ENCODE measurements at places on chromosomes 6 and 20.

GRCh38 chr20:38303908-38304379 is at the start of gene BPI:
BPI (plus strand) TSS chr20:38304156; CDS start chr20:38304224, 68 bp downstream.
- no peak for DNase-seq

DNA sequence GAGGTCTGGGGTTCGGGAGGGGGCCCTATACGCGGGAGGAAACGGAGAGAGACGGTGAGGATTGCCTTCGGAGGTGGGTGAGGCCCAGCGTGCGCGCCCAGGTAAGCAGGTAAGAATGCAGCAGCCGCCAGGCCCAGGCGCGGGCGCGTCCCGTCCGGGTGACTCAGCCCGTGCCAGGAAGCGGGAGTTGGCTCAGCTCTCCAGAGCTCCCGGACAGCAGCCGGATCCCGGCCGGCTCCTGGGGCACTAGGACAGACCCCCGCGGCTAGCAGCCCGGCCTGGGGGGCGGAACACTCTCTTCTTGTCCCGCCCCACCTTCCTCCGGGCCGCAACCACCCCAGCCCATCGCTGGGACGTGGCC is 1.5 kb upstream of the MDFI start:
- DNase-seq, result no peak

DNA sequence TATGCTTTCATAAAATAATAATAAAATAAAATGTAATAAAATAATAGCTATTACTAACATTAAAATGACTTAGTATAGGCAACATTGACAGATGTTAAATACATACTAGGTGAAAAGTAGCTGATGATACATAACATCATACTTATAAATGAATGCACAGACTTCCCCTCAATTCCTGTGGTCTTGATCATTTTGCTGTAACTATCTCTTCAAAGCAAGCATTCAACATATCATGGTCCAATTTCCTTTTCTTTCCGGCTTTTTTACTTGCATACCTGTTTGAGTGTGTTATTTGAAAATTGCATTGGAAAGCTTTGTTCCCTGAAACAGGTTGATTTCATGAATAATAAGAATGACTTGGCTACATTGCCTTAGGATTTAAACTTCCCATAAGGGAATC is 309.3 kb downstream of the HDGFL1 start:
- DNase-seq, result no peak

DNA sequence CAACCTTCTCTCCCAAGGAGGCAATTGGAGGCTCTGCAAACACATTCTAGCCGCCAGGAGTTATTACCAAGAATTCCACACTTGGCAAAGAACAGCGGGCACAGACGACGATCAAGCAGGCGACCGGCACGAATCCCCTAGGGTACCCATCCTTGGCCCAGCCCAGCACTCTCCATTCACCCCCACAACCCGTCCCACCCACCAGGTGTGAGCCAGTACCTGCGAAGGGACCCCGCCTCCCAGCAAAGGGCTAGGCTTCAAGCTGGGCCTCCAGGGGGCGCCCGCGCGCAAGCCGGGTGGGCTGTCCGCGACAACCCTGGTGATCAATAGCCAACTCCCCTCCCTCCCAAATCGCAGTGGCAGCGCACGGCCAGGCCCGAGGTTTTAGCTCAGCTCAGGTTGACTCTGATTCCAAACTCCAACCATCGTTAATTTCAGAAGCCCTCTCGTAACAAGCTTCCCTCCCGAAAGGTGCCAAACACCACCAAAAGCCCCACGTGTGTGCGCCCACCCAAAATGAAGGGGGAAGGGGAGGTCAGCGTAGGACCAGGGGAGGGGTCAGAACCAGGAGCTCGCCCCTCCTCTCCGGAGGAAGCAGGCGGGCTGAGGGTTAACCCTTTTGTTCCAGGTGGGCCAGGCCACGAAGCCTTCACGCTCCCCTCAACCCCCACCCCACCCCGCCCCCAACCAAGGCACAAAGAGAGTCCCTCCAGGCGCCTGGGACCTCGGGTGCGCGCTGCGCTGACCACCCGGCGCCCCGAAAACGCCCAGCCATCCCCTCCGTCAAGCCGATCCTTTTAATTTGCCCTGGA is 2.1 kb downstream of the SALL4 start:
- peak; percentile 10 for DNase-seq

DNA sequence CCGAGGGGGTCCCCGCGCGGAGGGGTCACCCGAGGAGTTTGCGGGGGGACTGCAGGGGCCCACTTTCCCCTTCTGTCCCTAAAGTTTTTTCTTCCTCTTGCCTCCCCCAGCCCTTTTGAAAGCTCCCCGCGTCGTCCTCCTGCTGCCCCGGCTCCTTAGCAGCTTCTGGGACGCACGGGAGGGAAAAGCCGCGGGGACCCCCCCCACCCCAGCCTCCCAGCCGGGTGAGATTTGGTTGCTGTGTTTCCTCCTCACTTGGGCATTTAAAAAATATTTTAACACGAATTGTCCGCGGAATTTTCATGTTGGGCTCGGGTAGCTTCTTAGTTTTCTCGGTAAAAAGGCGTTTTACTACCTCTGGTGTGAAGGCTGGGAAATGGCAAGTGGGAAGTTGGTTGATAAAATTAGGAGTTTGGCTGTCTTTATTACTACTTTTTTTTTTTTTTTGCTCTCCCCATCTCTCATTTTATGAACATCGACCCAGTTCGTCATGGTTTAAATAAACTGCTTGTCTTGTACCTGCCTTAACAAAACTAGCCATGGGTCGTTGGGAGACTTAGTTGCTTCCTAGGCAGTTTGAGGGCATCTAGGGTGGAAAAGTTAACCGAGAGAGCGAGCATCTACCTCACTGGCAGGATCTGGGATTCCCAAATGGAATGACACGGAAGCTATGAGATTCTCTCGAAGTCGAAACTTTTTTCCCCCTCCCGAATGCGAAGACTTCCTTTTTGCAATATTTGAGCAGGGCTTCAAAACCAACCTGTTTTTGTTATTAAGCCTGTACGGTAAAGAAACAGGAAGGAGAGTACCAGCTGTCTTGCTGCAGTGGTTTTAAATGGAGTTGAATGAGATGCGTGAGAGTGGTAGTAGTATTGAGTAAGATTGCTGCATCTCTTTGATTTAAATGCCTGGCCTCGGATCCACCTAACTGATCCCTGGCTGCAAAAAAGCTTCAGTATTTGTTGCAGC is 868 bp downstream of the NCOA3 start:
- peak; percentile 58 for DNase-seq

- no peak for DNase-seq
Measured at GRCh38 chr6:29553268-29554057, 6.1 kb downstream of the UBD start.

DNA sequence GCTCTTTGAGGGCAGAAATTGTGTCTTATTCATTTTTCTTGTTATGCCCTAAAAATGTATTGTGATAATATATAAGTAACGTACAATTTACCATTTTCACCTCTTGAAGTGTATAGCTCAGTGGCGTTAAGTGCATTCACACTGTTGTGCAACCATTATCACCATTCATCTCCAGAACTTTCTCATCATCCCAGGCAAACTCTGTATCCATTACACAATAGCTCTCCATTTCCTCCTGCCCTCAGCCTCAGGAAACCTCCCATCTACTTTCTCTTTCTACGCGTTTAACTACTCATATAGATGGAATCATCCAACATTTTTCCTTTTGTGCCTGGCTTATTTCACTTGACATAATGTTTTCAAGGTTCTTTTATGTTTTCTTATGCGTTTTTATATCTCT is 184.6 kb downstream of the ESR1 start:
- DNase-seq, result no peak

GRCh38 chr20:316316-317068 is 8.9 kb upstream of the SOX12 start:
- no peak for DNase-seq

GRCh38 chr6:170163405-170164170 is 127.3 kb downstream of the DLL1 start:
- DNase-seq, result no peak

- no peak for DNase-seq
Measured at GRCh38 chr20:24836661-24837299, 112.3 kb upstream of the CST7 start.

DNA sequence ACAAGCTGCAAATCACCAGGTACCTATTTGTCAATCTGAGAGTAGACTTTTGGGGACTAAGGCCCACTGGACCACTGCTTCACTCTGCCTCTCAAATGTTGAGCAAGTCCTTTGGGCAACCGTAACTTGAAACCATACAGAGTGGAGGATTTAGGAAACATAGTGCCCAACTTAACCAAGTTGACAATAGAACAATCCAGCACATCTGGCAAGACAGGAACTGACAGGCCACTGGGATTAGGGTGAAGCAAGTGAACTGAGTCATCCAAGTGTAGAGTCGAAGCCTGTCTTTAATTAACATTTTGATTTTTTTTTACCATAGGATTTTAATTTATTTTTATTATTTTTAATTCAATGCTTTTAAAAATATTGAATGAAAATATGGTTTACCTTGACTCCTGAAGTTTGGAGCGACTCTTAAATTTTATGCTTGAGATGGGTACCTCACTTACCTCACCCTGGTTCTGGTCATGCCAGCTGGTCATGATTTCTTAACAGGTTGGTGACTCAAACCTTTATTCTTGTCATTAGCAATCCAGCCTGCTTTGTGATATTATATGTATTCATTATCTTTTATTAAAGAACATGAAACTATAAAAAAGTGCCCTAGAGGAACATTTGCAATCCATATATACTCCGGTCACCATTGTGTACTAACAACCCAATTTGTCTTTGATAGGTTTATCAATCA is 312.1 kb upstream of the DEFB112 start:
- no peak for DNase-seq

- no peak for DNase-seq
Measured at GRCh38 chr20:44450903-44451450, 24.7 kb upstream of the TTPAL start.

- no peak for DNase-seq
Measured at GRCh38 chr6:42407379-42407778, 44.3 kb downstream of the TRERF1 start.

DNA sequence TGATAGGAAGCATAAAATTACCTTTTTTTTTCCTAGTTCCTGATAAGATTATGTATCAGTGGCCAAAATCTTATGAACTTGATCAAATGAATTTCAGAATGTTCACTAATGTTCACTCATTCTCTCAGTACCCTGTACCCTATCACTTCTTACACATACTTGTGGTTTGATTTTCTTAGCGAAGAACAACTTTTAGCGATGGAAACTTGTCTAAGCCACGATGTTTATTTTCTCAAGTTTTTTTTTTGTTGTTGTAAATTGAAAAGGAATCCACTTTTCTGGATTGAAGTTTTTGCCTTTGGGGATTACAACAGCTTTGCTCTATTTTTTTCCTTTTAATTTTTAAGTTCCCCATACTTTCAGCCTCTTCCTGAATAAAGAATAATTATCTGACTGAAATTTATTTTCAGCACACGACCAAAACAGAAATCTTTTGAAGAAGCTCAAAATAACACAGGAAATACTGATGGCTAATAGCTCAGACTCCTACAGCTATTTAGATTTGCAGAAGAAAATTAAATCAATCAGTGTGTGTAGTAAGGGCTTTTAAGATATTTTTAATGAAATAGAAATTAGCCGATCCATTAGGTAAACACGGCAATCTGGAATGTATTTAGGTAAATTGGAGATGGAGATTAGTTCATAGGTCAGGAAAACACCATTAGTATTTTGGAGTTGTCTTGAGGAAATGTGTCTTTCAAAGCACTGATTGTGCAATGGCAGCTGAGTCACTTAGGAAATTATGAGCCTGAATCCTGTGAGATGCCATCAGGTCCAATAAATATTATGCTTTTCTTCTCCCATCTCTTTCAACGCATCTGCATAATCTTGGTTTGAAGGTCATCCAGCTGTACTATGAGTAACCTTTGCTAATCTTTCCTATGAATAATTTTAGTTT is 217.5 kb downstream of the GJA1 start:
- no peak for DNase-seq

GRCh38 chr20:59598625-59599310 is 5.6 kb upstream of the PHACTR3 start:
- DNase-seq, result no peak

DNA sequence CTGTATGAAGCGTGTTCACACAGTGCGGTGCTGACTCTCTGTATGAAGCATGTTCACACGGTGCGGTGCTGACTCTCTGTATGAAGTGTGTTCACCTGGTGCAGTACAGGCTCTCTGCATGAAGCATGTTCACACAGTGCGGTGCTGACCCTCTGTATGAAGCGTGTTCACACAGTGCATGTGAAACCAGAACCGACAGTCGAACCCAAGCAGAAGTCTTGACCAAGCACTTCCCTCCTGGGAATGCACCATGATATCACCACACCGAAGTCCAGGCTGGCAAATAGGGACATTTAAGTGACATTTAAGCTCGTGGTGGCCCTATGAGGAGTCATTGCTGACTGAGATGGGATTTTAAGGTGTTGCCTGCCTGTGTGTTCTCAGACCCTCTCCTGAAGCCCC is 11.3 kb upstream of the SERPINB1 start:
- no peak for DNase-seq

GRCh38 chr6:127291495-127291894 is 24.8 kb downstream of the RNF146 start:
- DNase-seq, result no peak

GRCh38 chr6:91705646-91706045 is 1118.8 kb upstream of the MAP3K7 start:
- no peak for DNase-seq

- no peak for DNase-seq
Measured at GRCh38 chr20:37726321-37726720, 32.5 kb downstream of the CTNNBL1 start.

- DNase-seq, result no peak
Measured at GRCh38 chr6:75279418-75279817, 5.2 kb downstream of the TMEM30A start.

GRCh38 chr20:44752099-44752931 is 6.7 kb downstream of the KCNK15 start:
- no peak for DNase-seq
